NCI-H1930 (cell line): ENCODE measurements at places on chromosomes 7 and 10.

DNA sequence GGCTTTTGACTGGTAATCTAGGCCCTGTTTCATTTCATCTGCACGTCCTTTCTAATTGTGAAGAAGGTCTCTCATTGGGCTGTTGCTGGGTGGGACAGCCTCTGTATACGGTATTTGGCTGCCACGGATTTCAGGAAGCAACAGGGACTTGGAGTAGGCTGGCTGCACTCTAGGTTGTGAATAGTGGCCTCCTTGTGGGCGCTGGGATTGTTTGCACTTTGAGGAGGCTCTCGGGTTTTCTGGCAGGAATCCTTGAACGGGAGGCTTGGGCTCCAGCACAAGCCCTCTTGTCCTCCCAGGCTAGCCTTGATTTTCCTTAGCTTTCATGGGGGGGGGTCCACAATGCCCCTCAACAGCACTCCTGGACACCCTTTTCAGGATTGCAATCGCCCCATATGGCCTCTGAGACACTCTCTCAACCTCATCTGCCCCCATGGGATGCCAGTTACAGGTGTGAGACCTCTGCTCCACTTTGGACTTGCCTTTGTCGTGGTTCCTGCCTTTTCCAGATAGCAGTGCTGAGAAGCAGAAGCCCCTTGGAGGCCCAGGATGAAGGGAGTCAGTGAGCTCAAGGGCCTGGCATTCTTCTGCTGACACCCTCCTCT lies 33.9 kb upstream of the ZNF273 start:
- DNase-seq = no peak

DNA sequence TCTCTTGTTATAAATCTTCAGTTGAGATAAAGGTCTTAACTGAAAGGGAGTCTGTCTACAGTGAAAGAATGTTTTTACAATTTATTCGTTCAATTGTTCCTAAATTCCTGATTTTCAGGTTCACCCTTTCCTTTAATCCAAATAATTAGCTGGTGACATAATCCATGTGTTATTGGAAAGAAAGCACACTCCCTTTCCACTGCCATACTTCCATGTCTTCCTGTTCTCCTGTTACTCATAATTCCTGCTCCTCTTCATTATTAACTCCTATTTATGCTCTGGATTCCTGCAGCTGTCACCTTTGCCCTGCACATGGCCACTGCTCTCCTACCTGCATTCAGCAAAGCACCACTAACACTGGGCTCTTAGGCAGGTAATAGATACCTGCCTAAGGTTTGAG lies 40.0 kb upstream of the FAM3C start:
- DNase-seq = no peak

DNA sequence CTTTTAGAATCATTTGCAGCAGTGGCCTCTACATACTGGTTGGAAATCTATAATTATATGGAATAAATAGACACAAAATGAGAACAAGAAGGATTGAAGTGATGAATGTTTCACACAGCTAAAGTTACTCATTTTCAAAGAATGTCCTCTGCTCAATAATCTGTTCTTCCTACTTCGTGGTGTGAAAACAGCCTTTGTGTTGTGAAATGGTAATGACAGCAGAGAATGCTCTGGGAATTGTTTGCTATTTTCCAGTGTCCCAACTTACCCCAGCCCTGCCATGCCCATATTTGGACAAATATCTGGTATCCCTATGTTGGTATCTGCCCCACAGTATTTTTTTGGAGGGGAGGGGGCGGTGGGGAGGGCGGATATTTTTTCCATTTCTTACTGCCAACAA lies 130.4 kb downstream of the GLI3 start:
- DNase-seq = no peak

GRCh38 chr10:63491588-63492316 lies 26.0 kb upstream of the JMJD1C start:
- no peak for DNase-seq

GRCh38 chr7:3165681-3166580 lies 122.3 kb upstream of the CARD11 start:
- no peak for DNase-seq

- DNase-seq = no peak
These were observed 36.6 kb upstream of the PFKP start for GRCh38 chr10:3030765-3031164.

DNA sequence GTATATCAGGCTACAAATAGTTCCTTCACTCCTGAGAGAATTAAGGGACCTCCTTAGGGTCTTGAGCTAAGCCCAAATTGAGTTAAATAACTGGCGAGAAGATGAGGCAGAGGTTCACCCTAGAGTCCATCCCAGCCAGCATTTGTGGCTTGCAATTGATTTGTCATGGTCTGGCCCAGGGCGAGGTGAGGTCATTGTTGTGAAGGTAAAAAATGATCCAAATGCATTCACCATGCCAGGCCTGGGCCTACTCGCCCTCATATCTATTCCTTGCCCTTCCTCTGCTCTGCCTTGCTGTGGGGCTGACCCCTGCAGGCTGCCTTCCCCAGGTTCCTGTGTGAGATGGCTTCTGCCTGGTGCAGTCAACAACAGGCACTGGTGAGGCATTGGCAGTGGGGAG lies 207.2 kb downstream of the ZNF365 start:
- no peak for DNase-seq

- no peak for DNase-seq
These were observed 499.7 kb upstream of the SEMA3D start for GRCh38 chr7:85686401-85687181.

DNA sequence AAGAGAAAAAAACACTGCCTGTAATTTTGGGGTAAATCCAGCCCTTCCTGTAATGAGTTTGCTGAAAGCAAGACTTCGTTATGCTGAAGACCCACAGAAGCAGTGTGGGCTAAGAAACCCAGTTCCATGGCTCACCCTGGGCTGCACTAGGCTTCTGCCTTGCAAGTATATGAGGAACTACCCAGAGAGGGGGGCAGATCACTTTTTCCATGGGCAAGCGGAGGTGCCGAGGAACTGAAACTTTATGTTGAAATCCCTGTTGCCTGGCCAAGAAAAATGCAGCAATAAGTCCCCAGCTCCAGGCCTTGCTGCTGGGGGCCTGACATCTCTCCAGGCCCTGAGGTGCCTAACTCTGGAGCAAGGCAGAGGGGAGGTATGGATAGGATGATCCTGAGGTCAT lies 8.5 kb downstream of the RASSF4 start:
- DNase-seq = no peak

DNA sequence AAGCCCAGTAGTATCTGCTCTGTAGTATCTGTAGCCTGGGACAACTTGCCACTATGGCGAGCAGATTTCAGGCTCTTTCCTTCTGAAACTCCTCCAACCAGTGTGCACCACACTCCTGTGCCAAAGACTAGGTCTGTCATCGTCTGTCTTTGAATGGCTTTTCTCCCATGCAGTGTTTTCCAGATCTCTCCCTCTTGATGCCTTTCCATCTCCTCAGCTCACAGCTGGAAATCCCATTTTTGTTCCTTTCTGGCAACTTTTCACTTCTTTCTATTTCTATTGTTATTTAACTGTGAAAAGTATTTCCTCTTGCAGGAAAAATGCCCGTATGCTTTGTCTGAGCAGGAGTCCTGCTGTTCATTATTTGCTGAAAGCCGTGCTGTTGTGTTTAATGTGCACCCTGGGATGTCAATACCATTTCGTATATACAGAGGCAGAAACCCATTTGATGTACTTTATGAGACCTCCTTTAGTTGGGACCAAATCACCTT lies 373.7 kb downstream of the PHTF2 start:
- no peak for DNase-seq

- DNase-seq = no peak
These were observed 15.1 kb upstream of the CRYGN start for GRCh38 chr7:151454932-151455530.

DNA sequence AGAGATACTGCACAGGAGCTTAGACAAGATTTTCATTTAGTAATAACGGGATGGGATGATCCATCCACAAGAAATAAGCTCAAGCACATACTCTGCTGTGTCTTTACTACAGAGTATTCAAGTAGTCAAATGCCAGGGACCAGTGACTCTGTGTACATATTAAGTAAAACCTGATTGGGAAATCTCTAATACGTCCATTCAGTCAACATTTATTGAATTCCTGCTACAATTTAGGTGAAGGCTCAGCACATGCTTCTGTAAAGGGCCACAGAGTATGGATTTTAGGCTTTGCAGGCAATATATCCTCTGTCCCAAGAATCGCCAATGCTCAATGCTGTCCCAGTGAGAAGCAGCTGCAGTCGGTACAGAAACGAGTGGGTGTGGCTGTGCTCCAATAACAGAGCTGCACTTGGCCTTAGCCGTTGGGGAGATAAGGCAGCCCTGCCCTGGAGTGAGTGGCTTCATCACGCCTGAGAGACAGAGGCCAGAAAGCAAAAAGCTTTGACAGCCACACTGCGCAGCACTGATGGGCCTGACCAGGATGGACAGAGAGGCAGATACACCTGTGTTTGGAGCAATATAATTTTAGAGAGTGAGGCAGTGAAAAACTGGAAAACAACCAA lies 186.8 kb downstream of the PARD3 start:
- DNase-seq = no peak

GRCh38 chr7:38846280-38846679 lies 62.7 kb downstream of the VPS41 start:
- no peak for DNase-seq

DNA sequence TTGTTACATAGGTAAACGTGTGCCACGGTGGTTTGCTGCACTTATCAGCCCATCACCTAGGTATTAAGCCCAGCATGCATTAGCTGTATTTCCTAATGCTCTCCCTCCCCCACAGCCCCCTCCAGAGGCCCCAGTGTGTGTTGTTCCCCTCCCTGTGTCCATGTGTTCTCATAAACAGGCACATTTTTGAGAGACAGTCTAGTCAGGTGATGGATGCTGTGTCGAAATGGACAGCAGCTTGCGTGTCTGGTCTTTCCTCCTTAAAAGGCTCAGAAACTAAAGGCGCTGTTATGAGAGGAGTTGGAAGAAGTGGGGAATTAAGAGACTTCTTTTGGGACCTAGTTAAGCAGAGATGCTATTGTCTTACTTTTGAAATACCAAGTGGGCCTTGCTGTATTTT lies 296.0 kb downstream of the BBS9 start:
- no peak for DNase-seq

GRCh38 chr10:131840788-131841118 lies 60.1 kb upstream of the PPP2R2D start:
- DNase-seq = no peak

DNA sequence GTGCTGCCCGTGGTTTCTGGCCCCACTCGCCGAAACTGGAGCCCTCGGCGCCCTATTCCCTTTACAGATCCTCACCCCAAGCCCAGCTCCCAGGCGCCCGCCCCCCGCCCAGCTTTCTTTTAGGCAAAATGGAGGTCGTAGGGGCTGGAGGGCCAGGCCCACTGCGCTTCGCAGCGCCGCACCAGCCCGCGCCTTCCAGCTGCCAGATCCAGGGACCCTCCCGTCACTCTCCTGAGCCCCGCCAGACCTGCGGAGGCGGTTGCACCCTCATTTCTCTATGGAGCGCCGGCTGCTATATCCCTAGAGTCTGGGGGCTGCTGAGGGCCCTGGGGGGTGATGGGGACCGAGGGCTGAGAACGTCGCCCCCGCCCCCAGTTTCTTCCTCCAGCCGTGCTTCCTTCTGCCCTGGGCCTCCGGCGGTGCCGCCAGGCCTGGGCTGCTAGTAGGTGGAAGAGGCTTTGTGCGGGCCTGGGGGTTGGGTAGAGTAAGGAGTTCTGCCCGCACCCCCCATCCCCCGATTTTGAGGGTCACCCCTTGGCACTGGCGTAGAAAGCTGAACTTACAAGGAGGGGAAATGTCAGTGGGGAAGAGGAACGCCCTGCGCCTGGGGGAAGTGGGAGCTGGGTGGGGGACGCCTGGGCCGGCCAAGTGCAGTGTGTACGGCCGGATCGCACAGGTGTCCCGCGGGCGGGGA lies 1.0 kb downstream of the GNB2 start:
- no peak for DNase-seq

- DNase-seq = peak; percentile 53
These were observed 26.2 kb downstream of the PRKAR2B start for GRCh38 chr7:107070710-107071109.

GRCh38 chr7:41809116-41809515 lies 106.2 kb upstream of the INHBA start:
- no peak for DNase-seq

DNA sequence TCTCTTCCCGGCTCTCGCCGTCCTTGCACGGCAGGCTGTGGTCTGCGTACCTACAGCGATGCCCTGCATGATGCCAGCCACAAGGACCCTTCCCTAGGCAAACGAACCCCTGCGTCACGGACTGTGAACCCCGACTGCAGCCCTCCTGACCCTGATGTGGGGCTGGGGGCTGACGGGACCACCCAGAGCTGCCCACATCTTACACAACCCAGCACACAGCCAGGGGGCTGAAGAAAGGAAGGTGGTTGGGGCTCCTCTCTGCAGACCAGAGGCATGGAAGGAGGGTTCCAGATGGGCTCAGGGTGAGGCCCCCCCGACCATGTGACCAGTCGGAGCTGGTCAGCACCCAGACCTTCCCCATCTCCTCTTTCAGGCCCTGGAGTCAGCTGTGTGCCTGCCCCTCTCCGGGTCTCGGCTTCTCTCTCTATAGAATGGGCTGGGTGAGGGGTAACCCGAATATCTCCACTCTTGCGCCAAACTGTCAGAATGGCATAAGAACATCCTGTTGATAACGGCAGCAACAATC lies 41.4 kb downstream of the EBF3 start:
- no peak for DNase-seq

- no peak for DNase-seq
These were observed 139.3 kb downstream of the C1GALT1 start for GRCh38 chr7:7321681-7322080.
